Effector memory CD4-positive, alpha-beta T cell (primary cell): ENCODE measurements at places on chromosomes 2 and 18.

- DNase-seq: no peak
These were observed 75.1 kb downstream of the SH3BP4 start for GRCh38 chr2:235026649-235027557.

GRCh38 chr2:233438573-233439147 lies 84.4 kb downstream of the DGKD start:
- no peak for DNase-seq

GRCh38 chr18:6773777-6774176 lies 44.3 kb downstream of the ARHGAP28 start:
- DNase-seq: no peak

GRCh38 chr2:231604685-231605606 lies 12.3 kb downstream of the TEX44 start:
- DNase-seq: peak; percentile 99

GRCh38 chr2:118065921-118066511 lies 22.3 kb upstream of the INSIG2 start:
- DNase-seq: no peak

DNA sequence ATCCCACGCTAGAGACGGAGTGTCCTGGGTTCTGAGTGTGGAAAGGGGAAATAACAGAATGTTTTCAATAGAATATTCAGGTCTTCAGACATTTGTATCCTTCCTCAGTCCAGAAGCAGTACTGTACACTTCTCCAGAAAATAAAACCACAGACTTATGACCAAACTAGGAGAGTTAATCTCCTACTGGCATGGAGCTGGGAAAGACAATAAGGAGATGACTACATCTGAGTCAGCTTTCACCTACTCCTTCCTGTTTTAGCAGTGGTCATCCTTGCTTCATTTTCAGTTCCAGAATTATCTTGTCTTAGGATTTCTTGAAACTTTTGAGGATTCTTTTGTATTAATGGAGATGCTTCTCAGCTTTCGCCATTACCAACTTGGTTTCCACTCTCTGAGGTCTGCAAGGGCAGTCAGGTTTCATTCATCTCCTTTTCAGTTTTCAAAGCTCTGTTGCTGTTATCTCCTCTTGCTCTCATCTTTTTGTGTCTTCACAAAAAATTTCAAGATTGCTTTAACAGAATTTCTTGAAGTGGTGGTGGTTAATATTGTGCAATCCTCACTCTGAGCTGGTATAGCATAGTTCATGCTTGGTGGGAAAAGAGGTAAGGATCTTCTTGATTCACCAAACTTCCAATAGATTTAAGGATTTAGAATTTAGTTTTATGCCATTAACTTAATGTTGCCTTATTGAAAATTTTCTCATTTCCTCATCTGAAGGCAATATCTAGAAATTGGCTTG lies 23.7 kb upstream of the NR4A2 start:
- DNase-seq: no peak

GRCh38 chr2:69514406-69514805 lies 77.2 kb upstream of the NFU1 start:
- DNase-seq: no peak

- DNase-seq: no peak
These were observed 156.7 kb downstream of the ARHGAP28 start for GRCh38 chr18:6885992-6886796.

DNA sequence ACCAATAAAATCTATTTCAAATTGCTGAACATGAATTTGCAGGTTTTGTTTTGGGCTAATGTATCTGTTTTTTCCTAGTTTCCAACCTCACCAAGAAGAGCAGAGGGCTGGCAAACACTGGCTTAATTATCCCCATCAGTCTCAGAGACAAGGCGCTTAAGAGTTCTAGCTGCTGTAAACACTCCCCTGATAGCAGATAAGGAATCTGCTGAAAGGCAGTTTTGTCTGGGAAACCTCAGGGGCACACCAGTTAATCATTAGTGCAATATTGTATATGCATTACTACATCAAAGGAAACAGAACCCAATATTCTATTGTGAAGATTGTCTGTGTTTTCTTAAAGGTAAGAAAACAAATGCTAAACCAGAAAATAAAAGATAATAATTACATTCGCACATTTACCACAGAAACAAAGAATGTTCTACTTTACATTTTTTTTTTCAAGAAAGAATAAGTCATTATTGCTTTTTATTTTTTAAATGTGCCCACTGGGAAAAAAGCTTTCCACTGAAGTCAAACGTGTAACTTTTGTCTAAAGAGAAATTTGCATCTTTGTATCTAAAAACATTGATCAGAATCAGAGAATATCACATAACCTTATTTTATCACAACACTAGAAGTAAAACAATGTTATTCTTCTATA lies 179.1 kb downstream of the ERBB4 start:
- DNase-seq: no peak

DNA sequence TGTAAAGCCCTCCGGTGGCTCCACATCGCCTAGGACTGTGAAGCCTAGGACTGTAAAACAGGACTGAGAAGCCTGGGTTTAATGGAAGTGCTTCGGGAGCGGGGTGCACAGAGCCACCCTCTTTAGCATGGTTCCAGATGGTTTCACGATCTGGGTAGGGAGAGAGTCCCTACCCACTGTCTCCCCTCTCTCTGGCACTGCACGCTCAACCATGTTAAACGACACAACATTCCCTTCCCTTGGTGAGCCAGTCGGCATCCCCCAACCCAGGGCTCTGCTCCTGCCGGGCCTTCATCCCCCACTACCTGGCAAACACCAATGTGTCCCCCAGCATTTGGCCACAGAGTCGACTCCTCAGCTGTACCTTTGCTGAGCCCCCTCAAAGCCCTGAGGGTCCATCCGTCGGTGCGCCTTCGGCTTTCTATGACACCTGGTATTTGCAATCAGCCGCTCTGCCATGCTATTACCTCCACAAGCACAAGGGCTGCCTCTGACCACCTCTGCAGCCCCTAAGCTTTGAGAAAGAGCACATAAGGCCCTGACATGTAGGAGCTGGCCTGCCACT lies 1.1 kb downstream of the COPS9 start:
- DNase-seq: no peak

DNA sequence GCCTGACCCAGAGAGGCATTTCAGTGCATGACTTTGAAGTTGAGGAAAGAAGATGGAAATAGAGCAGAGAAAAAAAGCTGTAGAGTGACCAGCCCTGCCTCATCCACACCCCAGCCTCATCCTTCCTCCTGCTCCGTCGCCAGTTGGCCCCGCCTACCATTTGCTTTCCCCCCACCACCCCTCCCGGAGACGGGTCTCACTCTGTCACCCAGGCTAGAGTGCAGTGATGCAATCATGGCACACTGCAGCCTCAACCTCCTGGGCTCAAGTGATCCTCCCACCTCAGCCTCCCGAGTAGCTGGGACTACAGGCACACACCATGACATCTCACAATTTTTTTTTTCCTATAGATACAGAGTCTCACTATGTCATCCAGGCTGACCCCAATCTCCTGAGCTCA lies 200.8 kb downstream of the EPHA4 start:
- DNase-seq: no peak

DNA sequence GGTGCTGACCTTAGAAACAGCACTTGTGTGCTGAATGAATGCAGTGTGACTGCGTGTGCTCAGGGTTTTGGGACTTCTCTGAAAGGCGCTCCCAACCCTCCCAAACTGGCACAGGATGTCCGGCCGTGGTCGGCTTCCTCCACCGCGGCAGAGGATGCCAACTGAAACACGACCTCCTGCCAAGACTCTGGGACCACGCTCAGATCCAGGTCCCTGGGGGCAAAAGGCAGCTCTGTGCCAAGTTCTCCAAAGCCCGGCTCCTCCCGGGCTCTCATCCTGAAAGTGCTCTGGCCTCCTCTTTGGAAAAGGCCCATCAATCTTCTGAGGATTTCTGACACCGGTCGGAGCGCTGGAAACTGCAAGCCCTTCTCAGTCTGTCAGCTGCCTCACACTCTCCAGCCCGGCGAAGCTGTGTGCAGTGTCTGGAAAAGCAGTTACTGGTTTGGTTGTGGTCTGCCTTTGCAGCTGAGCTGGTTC lies 32.3 kb upstream of the ZBTB7C start:
- no peak for DNase-seq

- no peak for DNase-seq
These were observed 44.2 kb downstream of the TMEM37 start for GRCh38 chr2:119475857-119476244.

- no peak for DNase-seq
These were observed 230.1 kb upstream of the CCDC150 start for GRCh38 chr2:196409376-196409775.

DNA sequence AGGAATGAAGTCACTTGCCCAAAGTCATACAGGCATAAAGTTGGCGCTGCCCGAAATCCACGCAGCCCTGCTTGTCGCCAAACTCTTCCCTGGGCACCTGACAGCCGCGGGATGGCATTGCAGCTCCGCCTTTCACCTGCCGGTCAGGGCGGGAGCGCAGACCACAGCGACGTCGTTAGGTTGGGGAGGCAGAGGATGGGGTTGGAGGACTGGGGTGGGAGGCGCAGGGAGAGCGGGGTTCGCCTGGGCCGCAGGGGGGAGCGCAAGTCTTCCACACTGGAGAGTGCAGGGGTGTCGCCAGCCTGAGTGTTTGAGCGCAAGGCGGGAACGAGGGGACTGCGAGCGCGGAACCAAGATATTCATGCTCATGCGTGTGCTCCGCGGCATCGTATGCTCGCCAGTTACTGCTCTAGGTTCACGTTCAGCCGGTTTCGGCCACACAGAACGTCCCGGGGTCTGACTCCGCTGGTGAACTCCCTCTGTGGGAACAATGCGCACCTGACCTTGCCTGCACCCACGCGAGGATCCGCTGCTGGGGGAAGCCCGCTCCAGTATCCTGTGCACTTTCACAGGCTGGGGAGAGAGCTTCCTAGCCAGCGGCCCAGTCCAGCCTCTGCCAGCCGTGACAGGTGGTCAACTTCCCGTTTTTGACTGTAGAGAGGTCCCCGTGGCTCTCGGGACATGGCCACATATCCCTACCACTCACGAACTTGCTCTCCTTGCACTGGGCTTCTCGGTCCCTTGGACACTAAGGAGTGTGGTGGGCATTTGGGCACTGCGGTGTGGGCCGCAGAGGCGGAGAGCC lies 767 bp upstream of the NPPC start:
- DNase-seq: no peak

- DNase-seq: no peak
These were observed 1.2 kb upstream of the CABLES1 start for GRCh38 chr18:23133860-23134779.

GRCh38 chr2:207762146-207762545 lies 7.6 kb downstream of the FZD5 start:
- DNase-seq: no peak

DNA sequence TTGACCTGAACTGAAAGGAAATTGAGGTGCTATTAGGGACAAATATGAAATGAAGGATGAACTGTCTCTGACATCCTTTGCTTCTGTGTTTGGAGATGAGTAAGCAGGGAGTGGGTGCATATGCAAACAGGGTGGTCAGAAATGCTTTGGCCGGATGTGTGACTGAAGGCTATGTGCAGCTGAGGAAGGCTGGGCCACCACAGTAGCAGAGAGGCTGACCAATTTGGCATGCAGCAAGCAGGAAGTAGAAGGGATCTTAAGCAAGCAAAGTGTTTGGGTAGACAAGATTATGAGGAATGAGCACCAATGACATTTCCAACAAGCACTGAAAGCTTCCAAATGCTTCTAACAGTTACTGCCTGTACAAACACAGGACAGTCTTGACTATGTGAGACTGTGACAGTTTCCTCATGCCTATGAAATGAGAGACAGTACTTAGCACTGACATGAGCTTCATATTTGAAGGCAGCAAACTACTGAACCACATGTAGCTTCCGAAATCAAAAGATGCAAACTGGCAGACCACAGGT lies 3.3 kb upstream of the ACTR3 start:
- no peak for DNase-seq

DNA sequence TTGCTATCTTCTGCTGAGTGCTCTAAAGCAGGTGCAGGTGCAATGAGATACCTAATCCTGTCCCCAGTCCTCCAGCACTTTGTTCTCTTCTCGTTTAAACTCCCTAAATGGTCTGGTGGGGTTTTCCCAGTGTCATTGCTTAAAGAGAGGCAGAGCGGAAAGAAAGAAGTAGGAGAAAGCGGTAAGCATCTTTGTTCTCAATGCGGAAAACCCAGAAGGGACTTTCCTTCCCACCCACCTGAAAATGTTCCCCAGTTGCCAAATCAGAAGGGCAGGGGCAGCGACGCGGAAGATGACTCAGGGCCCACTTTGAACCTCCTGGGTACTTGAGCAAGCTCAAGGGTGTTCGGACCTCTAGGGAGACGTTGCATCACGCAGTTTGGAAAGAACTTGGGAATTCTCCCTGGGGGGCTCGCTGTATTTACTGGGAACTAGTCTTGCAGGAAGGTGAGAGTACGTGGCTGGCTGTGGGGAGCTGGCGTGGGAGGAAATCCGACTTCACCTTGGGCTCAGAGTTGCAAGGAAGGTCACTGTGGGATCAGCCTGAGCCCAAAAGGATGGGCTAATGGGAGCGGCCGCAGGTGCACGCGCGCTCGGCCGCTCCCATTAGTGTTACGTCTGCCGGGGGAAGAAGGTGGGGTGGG lies 589 bp upstream of the SGPP2 start:
- DNase-seq: no peak

DNA sequence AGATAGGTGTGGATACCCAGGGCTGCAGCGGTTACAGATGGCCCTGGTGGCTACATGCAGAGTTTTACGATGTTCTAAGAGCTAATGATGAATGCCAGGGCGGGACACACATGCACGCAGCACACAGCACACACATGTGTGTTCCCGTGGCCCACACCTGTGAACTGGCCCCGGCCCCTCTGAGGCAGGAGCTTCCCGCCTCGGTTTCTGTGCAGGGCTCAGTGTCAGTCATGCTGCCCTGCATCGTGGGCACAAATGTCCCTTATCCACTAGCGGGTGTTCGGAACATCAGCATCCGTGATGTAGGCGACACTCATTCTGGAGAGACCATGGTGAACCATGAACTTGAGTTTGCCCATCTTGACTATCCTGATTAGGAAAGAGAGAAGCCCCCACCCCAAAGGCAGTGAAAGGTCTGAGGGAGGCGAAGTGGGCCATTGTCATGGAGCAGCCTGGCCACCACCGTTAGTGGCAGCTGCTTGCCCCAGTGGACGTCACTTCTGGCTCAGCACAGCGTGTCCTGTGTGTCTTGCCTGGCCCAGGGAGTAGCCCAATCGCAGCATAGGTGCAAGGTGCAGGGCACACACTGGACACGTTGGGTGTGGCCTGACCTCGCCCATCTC lies 43.8 kb downstream of the DCDC2C start:
- no peak for DNase-seq

- DNase-seq: no peak
These were observed 674.5 kb downstream of the KCNJ3 start for GRCh38 chr2:155372969-155373368.

DNA sequence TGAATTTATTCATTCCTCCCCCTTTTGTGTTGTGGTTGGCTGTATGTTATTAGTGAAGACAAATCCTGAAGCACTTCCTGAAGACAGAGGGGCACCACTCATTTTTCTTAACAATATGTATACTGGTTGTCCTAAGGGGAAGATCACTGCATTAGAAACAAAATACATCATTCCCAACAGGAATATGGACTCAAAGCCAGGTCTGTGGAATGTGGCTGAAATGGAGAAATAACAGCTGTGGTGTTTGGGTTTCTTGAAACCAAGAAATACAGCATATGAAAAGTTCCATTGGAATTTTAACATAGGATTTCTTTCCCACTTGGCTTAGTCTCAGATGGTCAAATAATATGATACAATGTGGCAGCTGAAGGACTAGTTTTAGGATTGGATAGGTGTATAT lies 267.6 kb downstream of the KCNE4 start:
- no peak for DNase-seq

GRCh38 chr2:120225549-120226065 lies 2.4 kb upstream of the TMEM185B start:
- no peak for DNase-seq

- no peak for DNase-seq
These were observed 207.2 kb downstream of the ZBTB7C start for GRCh38 chr18:48202006-48202348.

- no peak for DNase-seq
These were observed 474.8 kb downstream of the METTL4 start for GRCh38 chr18:2096551-2096950.
